ENCODE measurements at places on chromosomes 7 and 10.

- DNase-seq, result no peak
These were observed 63.2 kb upstream of the BMPER start for GRCh38 chr7:33842150-33842549.

GRCh38 chr10:88413412-88413811 lies 169.7 kb downstream of the RNLS start:
- no peak for DNase-seq

- DNase-seq, result no peak
These were observed 131.9 kb downstream of the LHPP start for GRCh38 chr10:124593431-124593985.

DNA sequence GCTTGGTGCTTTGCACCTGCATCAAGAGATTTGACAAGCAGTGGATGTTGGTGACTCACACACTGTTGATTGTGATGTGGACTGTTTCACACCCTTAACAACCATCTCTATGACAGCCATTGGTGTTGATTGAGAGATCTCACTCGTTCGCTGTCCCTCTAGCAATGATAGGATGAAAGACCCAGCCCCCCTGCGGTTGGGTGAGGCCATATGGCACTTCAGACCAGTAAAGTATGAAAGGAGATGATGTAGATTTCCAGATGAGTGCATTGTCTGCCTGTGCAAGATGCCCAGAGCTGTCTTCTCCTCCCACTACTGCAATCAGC lies 138.7 kb upstream of the PRR15 start:
- no peak for DNase-seq

- DNase-seq, result peak; percentile 54
These were observed 151.5 kb upstream of the PDE1C start for GRCh38 chr7:32221736-32222135.

DNA sequence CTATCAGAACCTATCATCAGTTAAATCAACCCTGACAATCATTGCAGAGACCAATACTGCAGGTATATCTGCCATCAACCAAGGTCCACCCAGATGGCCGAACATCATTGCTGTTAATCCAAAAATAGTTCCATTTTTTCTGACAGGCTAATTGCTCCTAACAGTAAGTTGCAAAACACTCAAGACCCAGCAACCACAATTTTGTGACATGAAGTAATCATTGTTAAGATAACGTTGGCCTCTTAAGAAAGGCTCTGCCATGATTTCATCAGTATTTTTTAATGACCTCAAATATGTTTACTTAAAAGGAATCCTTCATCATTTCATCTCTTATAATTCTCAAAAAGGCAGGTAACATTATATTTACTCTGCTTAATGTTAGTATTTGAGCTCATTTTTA lies 553.4 kb upstream of the POM121L12 start:
- DNase-seq, result no peak

- DNase-seq, result no peak
These were observed 168.4 kb upstream of the IMMP2L start for GRCh38 chr7:111730476-111731300.

DNA sequence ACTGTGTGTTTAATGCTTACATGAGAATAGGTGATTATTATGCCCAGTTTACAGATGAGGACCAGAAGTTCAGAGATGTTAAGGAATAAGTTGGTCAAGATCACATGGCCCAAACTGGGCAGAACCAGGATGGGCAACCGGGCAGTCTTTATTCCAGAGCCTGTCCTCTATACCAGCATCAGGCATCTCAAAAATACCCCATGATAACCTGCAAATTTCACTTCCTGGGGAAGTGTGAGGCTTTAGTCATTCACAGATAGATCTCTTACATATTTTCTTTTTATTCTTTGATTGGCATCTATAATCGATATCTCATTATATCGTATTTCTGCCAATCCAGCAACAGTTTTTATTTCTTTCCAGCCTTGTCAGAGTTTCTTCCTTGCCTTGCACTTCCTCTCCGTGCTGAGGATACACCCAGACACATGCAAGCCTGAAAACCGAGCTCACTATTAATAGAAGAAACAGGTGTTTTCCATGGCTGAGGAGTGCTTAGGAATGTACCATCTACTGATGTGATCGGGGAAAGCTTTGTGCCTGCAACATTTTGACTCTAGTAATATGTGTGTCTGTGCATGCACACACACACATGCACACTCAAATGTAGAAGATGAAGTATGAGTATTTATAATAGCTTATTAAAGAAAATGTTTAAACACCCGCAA lies 82.4 kb downstream of the CREM start:
- no peak for DNase-seq

Data from osteocyte (in vitro differentiated cells).